ENCODE measurements at places on chromosomes 13 and 19. TPM values are rescaled to one million over a fixed set of nuclear protein-coding genes. Genes with fewer than 3 reads are reported as not detected.

The KRTDAP gene
- not detected for total RNA-seq

DNA sequence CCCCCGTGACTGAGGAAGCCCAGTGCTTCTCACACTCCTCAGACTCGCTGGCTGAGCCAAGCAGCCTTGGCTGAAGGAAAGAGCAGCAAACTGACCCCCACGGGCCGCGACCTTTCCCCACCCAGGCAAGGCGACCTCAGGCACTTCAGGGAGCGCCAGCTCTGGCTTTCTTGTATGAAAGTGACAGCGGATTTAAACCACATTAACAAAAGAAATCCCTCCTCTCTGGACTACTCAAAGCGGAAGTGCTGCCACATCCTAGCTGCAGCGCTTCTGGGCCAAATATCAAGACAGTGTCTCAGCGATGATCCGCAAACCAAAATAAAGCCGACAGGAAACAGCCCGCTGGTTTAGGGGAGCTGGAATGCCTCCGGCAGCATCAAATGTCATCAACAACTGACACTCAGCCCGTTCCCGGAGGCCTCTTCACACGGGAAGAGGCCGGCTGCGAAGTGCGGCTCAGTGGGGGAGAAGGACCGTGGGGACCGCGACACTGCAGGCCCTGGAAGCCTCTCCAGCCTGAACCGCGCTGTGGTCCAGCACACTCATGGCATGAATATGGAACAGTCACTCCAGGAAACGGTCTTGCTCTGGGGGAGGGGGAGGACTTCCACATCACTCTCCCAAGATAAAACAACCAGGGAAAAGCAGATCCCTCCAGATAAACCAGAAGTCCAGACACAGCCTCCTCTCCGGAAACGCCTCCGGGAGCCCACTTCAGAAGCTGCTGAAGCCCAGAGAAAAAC lies 1.4 kb downstream of the RASA3 start:
- DNase-seq, result peak; percentile 46

DNA sequence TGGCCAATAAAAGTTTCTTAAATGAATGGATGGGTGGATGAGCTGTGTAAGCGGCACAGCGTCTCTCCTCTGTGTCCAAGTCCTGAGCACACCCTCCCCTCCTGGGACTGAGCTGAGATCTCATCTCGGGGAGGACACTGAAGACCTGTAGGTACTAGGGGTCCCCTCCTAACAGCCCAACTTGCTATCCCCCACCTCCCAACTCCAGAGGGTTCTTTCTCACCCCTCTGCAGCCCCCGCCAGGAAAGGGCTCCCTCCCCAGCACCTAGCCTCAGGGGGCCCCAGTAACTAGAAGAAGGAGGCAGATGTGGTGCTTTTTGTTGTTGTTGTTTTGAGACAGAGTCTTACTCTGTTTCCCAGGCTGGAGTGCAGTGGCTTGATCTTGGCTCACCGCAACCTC lies 1.1 kb upstream of the NANOS3 start:
- no peak for DNase-seq

- DNase-seq, result no peak
Observed at GRCh38 chr19:38264486-38265212, at the start of gene SPINT2. Gene SPINT2, plus strand, starts transcription at chr19:38264573. Its CDS starts 320 bp downstream, at chr19:38264893.

- no peak for DNase-seq
Observed at GRCh38 chr19:38952395-38953165, 21.8 kb downstream of the MRPS12 start.

The OR7C1 gene
- not detected for total RNA-seq

DNA sequence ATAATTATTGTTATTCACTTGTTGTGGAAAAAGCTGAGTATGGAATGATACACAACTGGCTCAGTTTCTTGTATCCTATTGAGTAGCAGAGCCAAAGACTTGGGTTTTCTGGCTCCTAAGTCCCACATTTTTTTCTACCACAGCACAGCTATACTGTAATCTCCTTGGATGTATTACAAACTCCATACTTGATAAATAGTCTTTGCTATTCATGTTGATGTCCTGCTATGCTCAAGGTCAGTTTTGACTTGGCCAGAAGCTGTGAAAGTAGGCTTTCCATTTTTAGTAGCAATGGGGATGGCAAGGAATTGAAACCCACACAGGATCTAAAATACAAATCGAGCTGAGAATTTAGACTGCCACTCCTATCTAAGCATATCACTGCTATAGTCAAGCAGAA lies 79.1 kb downstream of the B3GLCT start:
- no peak for DNase-seq

GRCh38 chr13:105446197-105446596 lies 1089.3 kb downstream of the EFNB2 start:
- DNase-seq, result no peak

The RASAL3 gene
- not detected for total RNA-seq

DNA sequence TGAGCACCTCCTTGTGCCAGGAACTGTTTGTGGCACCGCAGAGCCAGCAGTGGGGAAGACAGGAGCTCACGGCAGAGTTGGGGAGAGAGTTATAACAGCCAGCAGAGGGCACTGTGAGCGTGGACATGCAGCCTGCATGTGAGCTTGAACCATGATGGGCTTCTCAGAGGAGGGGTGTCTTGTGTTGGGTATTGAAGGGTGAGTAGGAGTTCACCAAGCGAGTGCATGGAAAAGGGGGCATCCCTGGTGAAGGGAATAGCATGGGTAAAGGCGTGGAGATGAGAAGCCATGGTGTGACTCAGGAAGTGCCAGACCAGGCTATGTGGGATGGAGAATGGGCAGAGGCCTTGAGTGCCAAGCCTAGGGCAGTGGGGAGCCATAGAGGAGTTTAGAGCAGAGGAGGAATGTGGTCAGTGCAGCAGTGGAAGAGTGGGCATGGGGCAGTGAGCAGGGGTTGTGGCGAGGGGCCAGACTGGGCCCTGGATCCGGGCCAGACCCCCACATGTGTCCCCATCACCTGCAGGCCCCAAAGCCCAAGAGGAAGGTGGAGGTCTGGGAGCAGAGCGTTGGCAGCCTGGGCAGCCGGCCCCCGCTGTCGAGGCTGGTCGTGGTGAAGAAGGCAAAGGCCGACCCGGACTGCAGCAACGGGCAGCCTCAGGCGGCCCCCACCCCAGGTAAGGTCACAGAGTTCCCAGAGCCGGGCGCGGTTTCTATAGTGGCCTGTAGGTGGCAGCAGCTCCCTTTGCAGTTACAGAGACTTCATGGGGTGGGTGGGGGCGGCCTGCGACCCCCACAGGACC lies 11.8 kb upstream of the SHD start:
- peak; percentile 64 for DNase-seq
